ENCODE measurements at places on chromosomes 4 and X. TPM values are rescaled to one million over a fixed set of nuclear protein-coding genes. Genes with fewer than 3 reads are reported as not detected.

Gene ADH7
- 31.2 TPM for total RNA-seq

Gene ETDA
- not detected for total RNA-seq

Gene TMPRSS11F
- total RNA-seq = 2.3 TPM

Gene RAB41
- not detected for total RNA-seq

Gene C4orf54
- under 0.01 TPM for total RNA-seq

Gene SLC10A4
- total RNA-seq = 0.13 TPM

Gene PAK3
- total RNA-seq = not detected

Gene PPARGC1A
- total RNA-seq = 1.6 TPM

Gene ATOH1
- not detected for total RNA-seq

Gene VSIG4
- total RNA-seq = not detected

Gene FAM9C
- not detected for total RNA-seq

Gene HSFX4
- not detected for total RNA-seq

Data from bronchial epithelial cell (primary cell).